ENCODE measurements at places on chromosomes 2 and 18. TPM values are rescaled to one million over a fixed set of nuclear protein-coding genes. Genes with fewer than 3 reads are reported as not detected.

- no peak for DNase-seq
- H3K36me3 ChIP-seq = no peaks in the 10 kb centered on the region
- peak overlapping the region; percentile 65 for H3K4me3 ChIP-seq
These were observed 328 bp downstream of the EGR4 start for GRCh38 chr2:73292906-73293533.

UCN gene
- 2.4 TPM for total RNA-seq

LRP2 gene
- total RNA-seq = 42.2 TPM

DNA sequence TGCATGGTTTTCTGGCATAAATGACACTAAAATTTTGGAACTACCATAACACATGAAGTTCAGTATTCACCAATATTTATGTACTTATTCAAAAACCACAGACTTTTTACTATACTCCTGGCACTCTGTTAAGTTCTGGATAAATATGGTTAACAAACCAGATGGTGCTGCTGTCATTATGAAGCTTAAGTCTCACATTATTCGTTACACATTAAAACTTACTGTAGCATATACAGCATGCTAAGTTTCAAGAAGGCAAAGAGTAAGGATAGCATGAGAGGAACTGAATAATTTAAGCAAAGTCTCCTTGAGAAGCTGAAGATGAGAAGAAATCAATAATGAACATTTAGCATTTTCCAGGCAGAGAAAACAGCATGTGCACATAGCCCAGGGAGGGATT lies 929.5 kb downstream of the NRXN1 start:
- no peak overlapping the region for H3K27ac ChIP-seq
- DNase-seq = no peak
- H3K4me3 ChIP-seq = no peak overlapping the region
- H3K4me1 ChIP-seq = peaks cover 1% of the 10 kb centered on the region
- H3K36me3 ChIP-seq = no peaks in the 10 kb centered on the region

GRCh38 chr2:3320910-3321605 lies 56.6 kb downstream of the EIPR1 start:
- DNase-seq = no peak
- H3K36me3 ChIP-seq = peaks cover 7% of the 10 kb centered on the region
- no peaks in the 10 kb centered on the region for H3K27me3 ChIP-seq
- H3K4me3 ChIP-seq = no peak overlapping the region
- H3K27ac ChIP-seq = no peak overlapping the region

DNA sequence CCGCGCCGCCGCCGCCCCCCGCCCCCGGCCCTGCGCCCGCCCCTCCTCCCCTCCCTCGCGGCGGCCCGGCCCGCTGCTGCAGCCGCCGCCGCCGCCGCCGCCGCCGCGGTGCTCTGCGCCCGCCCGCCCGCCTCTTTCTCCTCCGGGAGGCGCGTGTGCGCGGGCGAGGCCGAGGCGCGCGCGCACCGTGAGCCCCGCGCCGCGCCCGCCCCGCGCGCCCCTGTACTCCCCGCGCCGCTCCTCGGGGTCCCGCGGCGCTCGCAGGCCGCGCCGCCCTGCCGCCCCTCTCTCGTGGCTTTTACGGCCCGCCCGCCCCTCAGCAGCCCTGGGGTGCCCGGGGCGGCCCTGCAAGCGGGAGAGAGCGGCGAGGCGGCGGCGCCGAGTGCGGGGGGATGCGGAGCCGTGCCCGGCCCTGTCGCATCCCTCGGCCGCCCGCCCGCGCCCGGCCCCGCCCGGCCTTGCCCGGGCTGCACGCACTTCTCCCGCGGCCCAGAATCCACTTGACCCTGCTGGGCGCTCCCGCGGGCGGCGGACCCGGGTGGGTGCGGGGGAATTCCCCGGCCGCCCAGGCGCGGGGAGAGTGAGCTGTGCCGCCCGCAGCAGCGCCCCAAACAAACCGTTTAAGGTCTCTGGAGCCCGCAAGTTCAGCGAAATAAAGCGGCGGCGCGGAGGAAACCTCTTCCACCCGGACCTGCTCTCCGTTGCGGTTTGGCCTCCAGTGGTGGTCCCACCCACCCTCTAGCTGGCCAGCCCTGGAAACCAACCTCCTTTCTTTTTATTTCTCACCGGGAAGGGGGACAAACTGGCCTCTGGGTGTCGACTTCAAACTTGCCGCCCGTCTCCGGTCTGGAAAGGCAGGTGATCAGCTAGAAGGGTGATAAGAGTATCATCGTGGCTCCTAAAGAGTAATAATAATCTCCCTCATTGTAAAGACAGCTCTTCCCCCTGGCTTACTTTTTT lies 37.4 kb downstream of the AFF3 start:
- H3K36me3 ChIP-seq = no peaks in the 10 kb centered on the region
- peak; percentile 15 for DNase-seq
- peak overlapping the region; percentile 78 for H3K4me3 ChIP-seq

SIX2 gene
- total RNA-seq = 4.0 TPM

- no peak overlapping the region for H3K4me3 ChIP-seq
- H3K27me3 ChIP-seq = no peaks in the 10 kb centered on the region
- peaks cover 23% of the 10 kb centered on the region for H3K4me1 ChIP-seq
- peak overlapping the region; percentile 78 for H3K27ac ChIP-seq
These were observed 115.9 kb downstream of the ZFP36L2 start for GRCh38 chr2:43110442-43110871.

ONECUT2 gene
- 110 TPM for total RNA-seq

DNA sequence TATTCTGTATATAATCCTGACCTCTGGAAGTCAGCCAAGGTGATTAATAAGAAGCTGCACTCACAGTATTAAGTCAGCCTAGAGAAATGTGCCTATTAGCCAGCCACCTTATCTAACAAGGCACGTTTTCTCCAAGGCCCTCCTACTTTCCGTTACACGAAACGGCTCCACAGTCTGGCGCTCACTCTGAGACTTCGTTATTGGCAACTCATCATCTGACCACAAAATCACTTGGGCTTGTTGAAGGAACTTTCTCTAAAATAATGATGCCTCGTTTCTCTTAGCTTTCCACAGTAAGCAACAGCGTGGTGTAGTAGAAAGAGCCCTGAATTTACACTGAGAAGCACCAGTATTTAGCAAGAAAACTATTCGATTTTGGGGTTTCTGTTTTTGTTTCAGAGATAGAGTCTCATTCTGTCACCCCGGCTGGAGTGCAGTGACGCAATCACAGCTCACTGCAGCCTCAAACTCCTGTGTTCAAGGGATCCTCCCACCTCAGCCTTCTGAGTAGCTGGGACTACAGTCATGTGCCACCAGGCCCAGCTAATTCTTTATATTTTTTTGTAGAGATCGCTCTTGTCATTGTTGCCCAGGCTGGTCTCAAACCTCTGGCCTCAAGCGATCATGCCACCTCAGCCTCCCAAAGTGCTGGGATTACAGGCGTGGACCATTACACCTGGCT lies 53.6 kb upstream of the SLC14A1 start:
- H3K36me3 ChIP-seq = no peaks in the 10 kb centered on the region
- DNase-seq = no peak
- H3K4me3 ChIP-seq = no peak overlapping the region
- H3K4me1 ChIP-seq = peaks cover 3% of the 10 kb centered on the region
- H3K27me3 ChIP-seq = no peaks in the 10 kb centered on the region

DNA sequence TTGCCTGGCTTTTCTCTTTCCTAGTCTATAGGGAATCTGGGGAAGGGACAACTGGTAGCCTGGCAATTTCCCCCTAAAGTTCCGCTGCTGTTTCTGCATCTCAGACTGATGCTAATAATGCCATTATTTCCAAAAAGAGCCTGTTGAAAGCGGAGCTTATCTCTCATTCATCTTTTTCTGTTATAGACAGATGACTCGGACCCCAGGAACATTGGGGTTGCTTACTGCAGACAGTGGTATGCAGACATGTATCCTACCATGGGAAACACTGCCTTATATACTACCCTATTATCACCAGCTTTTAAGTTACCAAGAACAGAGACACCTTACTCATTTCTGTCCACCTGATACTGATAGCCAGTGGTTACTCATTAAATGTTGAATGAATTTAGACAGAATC lies 15.3 kb downstream of the ETAA1 start:
- H3K4me3 ChIP-seq = no peak overlapping the region
- no peak for DNase-seq

DNA sequence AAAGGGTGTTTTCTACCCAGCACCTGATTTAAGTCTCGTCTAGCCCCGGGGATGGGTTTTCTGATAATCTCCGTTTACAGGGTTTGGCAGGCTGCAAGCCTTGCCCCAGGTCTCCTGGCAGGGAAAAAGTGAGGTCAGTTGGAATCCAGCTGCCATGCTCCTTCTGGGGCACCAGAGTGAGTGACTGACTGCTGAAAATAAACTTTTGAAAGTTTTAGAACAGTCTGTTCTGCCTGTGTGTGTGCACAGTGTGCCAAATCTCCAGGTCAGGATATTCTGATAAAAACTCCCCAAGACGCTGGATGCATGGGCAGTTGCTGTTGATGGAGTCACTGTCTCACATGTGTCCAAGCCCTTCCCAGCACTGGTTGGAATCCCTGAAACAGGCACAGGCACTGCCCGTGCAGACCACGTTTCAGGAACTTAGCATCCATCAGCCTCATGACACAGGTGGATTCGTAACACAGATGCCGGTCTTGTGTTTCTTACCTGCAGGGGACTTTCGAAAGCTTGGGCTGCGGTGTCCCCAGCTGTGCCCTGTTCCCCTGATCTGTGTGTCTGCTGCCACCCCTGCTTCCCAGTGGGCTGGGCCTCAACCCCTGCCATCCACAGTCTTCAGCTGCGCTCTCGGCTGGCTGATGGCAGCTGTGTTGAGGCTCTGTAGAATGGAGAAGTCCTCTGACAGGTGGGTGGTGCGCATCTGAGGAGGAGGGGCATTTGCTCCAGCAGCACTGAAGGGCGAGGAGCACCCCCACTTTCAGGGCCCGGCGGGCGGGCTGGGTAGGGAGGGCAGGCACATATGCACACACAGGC lies 65.0 kb downstream of the SH3RF3 start:
- no peak for DNase-seq
- peaks cover 24% of the 10 kb centered on the region for H3K27me3 ChIP-seq
- H3K4me3 ChIP-seq = no peak overlapping the region
- H3K27ac ChIP-seq = no peak overlapping the region
- H3K4me1 ChIP-seq = no peaks in the 10 kb centered on the region

HNMT gene
- 17.6 TPM for total RNA-seq

DNA sequence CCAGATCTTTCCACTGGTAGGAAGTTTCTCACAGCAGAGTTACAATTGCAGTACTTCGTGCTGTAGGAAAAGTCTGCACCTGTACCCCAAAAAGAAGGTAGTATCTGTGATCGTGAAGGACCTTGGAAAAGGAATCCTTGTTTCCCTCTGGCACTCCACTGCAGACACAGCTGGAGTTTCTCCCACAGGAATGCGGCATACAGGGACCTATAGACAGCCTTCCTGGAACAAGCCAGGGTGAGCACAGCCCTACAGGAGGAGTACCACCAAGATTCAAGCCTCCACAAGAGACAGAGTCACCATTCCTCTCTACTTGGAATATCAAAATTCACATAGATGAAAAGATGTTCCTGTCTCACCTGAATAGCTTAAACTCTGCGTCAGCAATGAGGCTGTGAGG lies 372.4 kb downstream of the CMPK2 start:
- DNase-seq = no peak
- no peak overlapping the region for H3K27ac ChIP-seq
- no peaks in the 10 kb centered on the region for H3K36me3 ChIP-seq
- H3K4me1 ChIP-seq = no peaks in the 10 kb centered on the region
- no peak overlapping the region for H3K4me3 ChIP-seq

GRCh38 chr2:8578335-8579244 lies 103.3 kb upstream of the ID2 start:
- DNase-seq = no peak
- no peaks in the 10 kb centered on the region for H3K27me3 ChIP-seq
- no peak overlapping the region for H3K4me3 ChIP-seq
- H3K4me1 ChIP-seq = peaks cover 43% of the 10 kb centered on the region
- H3K27ac ChIP-seq = no peak overlapping the region
- H3K36me3 ChIP-seq = no peaks in the 10 kb centered on the region

DNA sequence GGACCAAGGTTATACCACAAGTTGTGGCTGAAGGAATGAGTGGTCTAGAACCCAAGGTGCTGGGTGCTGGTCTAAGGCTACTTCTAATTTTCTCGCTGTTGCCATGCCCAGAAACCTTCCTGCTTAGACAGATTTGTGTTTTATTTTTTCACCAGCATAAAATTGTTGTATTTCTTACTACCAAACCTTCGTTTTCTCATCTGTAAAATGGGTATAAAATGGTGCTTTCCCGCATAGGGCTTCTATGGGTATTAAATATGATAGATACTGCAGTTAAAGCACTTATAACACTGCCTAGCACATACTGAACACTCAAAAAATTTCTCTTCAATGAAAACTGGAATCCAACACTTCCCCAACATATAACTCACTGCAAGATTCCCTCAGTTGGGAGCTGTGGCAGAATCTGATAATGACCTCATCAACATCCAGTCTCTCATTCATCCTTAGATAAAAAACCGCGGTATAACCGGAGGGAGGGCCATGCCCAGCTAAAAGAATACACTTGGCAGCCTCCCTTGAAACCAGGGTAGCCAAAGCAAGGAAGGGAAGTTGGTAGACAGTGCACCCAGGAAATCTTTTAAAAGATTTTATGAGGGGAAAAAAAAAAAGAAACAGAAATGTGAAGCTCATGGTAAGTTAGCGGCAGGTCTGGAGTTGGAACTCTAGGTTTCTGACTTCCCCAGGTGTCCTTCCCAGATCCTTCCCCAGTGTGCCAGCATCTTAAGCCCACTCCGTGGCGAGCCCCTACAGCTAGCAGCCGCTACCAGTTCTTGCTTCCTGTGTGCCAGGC lies 1.2 kb downstream of the NEMP2 start:
- H3K27me3 ChIP-seq = no peaks in the 10 kb centered on the region
- DNase-seq = no peak
- H3K4me1 ChIP-seq = peaks cover 34% of the 10 kb centered on the region
- H3K4me3 ChIP-seq = peak overlapping the region; percentile 90
- peaks cover 3% of the 10 kb centered on the region for H3K36me3 ChIP-seq

GREB1L gene
- 11.0 TPM for total RNA-seq

DNA sequence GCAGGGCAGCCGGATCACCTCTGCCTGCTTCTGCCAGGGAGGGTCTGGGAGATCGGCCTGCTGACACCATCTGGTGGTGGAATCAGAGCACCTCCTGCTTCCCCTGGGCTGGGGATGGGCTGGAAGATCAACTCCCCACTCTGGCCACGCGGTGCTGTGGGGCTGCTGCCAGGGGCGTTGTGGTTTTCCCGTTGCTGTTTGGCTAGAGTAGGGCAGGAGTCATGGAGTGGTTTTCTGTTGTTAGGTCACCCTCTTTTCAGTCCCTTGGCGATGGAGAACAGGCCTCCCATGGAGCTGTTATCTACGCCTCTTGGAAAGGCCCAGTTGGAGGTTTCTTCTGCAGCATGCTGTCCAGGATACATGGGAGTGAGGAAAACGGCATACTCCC lies 15.2 kb downstream of the BCL2L11 start:
- no peak for DNase-seq
- peaks cover 57% of the 10 kb centered on the region for H3K36me3 ChIP-seq
- peaks cover 5% of the 10 kb centered on the region for H3K4me1 ChIP-seq
- H3K27ac ChIP-seq = peak overlapping the region; percentile 11
- no peak overlapping the region for H3K4me3 ChIP-seq

GRCh38 chr2:26706616-26707473 lies 14.3 kb downstream of the KCNK3 start:
- peak; percentile 33 for DNase-seq
- H3K4me3 ChIP-seq = peak overlapping the region; percentile 27
- peak overlapping the region; percentile 57 for H3K27ac ChIP-seq
- peaks cover 32% of the 10 kb centered on the region for H3K27me3 ChIP-seq
- H3K36me3 ChIP-seq = no peaks in the 10 kb centered on the region

CNTNAP5 gene
- total RNA-seq = 8.9 TPM

PTMA gene
- total RNA-seq = 1,116 TPM

E2F6 gene
- total RNA-seq = 21.4 TPM
